ENCODE measurements at places on chromosomes 16 and 17.

GRCh38 chr17:77959926-77960521 lies 1.5 kb downstream of the TNRC6C start:
- DNase-seq = peak; percentile 42

GRCh38 chr17:77363821-77364361 lies 223.1 kb downstream of the SEC14L1 start:
- peak; percentile 23 for DNase-seq

DNA sequence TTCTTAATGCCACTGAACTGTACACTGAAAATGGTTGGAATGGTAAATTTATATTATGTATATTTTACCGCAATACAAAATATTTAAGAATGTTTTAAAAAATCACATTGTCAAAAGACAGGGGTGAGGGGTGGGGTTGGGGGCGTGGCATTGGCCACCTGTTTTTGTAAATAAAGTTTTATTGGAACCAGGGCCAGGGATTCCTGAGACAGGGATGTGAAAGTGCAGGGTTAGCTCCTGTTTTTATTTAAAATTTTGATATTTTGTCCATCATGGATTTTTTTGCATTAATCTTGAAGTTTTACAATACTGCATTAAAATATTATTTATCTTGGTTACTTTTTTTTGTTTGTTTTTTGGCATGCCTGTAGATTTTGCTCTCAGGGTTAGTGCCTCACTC lies 2.3 kb upstream of the FA2H start:
- DNase-seq = no peak

- DNase-seq = peak; percentile 13
Measured at GRCh38 chr16:81005610-81006161, 999 bp downstream of the CMC2 start.

DNA sequence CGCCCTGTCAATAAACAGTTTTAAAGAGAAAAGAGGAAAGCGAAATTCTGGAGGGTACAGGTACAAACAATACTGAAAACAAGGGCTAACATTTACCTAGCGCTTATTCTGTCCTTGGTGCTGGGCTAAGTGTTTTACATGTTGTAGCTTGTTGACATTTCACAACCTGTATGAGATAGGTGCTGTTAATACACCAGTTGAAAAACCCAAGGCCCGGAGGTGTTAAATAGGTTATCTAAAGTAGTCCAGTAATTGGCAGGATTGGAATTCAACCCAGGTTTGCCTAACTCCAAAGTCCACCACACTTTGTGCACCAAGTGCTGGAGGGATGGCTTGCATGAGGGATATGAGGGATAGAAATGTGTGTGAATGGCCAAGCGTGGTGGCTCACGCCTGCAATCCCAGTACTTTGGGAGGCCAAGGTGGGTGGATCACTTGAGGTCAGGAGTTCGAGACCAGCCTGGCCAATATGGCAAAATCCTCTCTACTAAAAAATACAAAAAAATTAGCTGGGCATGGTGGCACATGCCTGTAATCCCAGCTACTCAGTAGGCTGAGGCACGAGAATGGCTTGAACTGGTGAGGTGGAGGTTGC lies 2.9 kb downstream of the ATP6V0D1 start:
- DNase-seq = no peak

DNA sequence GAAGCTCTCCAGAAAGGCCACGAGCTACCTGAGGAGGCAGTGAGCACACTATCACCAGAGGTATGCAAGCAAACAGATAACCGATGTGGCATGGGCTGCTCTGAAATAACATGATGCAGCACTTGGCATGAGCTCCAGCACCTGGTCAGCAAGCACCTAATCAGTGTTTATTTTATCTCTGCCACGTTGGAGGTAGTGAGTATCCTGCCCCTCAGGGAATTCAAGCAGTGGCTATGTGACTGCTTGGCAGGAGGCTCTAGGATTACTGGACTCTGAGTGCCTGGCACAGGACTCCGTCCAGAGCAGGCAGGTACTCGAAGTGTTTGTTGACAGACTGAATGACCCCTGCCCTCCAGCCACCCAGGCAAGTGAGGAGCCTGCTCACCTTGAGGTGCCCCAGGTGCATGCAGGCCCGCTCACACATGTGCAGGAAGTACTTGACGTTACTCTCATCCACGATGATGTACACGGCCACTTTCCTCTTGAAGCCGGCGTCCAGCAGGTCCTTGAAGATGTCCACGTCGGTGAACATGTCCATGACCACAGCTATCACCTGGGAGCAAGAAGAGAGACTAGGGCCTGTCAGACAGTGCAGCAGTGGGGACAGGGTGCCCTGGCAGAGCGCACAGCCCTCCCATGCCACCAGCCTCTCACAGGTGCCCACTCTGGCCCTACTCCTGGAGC lies 16.6 kb downstream of the FAM83G start:
- no peak for DNase-seq

- no peak for DNase-seq
Measured at GRCh38 chr17:38454532-38454931, 26.3 kb downstream of the ARHGAP23 start.

GRCh38 chr16:24774510-24774909 lies 45.1 kb downstream of the TNRC6A start:
- no peak for DNase-seq

DNA sequence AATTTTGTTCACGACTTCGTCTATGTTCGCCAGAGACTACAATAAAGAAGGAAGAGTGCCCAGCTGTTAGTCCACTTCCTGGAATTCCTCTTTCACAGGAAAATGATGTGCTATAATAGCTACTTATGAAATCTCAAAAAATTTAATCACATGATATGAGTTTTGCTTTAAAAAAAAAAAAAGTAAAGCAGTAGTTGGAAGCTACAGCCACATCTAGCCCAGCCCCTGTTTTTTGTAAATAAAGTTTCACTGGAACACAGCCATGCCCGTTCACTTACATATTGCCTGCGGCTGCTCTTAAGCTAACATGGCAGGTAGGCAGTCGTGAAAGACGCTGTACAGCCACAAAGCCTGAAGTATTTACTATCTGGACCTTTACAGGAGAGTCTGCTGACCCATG lies 15.3 kb downstream of the VPS53 start:
- DNase-seq = no peak

- DNase-seq = no peak
Measured at GRCh38 chr16:56468800-56469199, 17.4 kb downstream of the OGFOD1 start.

DNA sequence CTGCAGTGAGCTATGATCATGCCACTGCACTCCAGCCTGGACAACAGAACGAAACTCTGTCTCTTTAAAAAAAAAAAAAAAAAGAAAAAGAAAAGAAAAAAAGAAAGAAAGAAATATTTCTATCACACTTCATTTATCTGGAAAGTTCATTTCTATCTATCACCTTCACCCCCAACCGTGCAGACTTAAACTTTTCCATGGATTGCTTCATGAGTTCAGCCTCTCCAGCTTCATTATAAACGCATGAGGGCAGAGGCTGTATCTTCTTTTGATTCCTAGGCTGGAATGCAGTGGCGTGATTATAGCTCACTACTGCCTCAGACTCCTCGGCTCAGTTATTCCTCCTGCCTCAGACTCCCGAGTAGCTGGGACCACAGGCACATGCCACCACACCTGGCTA lies 28.2 kb downstream of the MRC2 start:
- no peak for DNase-seq

- DNase-seq = no peak
Measured at GRCh38 chr16:86031141-86031678, 132.2 kb downstream of the IRF8 start.

DNA sequence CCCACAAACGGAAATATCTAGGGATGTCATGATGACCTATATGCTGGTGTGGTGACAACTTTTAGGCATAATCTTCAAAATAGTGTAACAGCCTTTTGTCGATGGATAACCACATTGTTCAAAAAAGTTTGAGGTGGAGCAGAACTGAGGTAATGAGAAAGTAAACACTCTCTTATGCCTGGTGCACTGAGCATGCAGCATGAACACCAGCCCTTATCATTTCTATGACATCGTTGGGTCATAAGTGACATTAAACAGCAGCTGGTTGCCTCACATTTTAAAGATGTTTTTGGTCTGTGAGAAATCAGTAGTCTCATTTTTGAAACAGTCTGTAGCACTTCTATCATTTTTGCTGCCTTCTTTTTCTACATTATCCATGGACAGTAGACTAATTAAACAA lies 1.8 kb downstream of the KRT23 start:
- no peak for DNase-seq

- no peak for DNase-seq
Measured at GRCh38 chr16:7115898-7116297, 216.7 kb upstream of the RBFOX1 start.

DNA sequence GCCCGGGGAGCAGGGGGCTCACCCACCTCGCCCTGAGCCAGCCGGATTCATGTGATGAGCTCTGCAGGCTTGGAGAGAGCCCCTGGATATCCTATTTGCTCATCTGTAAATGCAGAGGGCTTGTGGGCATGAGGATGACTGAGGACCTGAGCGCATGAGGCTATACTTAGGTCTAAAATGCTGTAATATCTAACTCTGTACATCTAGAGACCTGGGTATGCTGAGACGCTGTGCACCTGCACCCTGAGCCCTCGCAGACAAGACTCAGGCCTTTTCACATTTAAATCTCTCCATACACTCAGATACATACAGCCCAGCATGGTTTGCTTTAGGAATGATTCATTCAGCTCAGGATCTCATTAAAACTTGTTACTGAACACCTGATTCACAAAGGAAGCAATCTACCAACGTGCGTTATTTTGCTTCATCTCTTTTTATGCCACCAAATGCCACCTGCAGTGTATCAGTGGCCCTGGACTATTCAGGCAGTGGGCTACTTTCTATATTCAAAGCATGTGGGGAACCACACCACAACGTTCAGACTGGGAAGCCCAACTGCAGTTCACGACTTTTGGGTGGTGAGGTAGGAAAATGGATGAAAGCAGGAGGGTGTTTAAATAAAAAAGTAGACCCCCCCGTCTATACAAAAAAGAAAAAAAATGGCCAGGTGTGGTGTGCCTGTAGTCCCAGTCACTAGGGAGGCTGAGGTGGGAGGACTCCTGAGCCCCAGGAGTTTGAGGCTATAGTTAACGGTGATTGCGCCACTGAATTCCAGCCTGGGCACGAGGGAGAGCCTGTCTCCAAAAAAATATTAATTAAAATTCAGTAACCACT lies 12.0 kb downstream of the USP7 start:
- DNase-seq = no peak

- no peak for DNase-seq
Measured at GRCh38 chr17:12342161-12342560, 321.5 kb downstream of the MAP2K4 start.

DNA sequence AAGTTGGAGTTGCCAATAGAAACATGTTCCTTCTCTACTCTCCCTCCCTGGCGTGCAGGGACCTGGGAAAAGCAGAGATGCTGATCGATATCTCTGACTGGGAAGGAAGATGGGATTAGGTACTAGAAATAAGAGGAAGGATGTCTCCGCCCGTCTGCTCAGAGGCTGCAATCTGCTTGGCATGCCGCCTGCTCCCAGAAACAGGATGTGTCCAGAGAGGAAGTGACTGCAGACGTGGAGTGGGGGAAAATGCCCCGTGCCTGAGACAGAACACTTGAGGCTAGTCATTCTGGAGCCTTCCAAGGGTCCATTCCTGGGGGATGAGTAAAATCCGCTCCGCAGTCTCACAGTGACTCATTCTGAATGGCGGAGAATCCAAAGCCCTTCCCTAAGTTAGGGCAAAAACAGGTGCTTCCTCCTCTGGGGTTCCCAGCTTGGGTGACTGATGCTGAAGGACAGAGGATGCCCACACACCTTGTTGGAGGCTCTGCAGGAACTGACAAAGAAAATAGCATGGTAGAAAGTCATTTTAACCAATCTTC lies 45.0 kb upstream of the SMURF2 start:
- DNase-seq = no peak

- no peak for DNase-seq
Measured at GRCh38 chr17:70230850-70231640, 61.7 kb downstream of the KCNJ2 start.

GRCh38 chr16:25151996-25152395 lies 40.5 kb downstream of the LCMT1 start:
- DNase-seq = no peak
